ENCODE measurements at places on chromosomes 11 and 22.
A peak's percentile ranks its signal among the peaks of the same experiment; 100 is the strongest.

DNA sequence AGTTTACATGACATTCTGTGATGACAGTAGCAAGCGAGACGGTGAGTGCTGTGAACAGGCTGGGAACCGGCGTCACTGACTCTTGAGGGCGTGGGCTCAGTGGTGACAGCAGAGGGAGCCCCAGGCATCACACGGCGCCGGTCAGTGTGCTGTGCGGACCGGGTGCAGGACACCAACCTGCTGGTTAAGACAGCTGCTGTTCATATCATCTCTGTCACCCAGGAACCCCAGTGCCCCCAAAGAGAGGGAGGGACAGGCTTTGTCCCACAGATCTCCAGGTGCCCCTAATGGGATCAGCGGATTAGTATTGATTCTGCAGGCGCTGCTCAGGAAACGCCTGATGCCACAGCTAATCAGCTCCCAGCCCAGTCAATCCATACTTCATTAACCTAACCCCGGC is 18.4 kb downstream of the B3GAT1 start:
- DNase-seq: no peak

- DNase-seq: no peak
Observed at GRCh38 chr11:126647735-126648134, 292.2 kb downstream of the ST3GAL4 start.

- DNase-seq: no peak
Observed at GRCh38 chr11:106415510-106415909, 338.0 kb downstream of the AASDHPPT start.

DNA sequence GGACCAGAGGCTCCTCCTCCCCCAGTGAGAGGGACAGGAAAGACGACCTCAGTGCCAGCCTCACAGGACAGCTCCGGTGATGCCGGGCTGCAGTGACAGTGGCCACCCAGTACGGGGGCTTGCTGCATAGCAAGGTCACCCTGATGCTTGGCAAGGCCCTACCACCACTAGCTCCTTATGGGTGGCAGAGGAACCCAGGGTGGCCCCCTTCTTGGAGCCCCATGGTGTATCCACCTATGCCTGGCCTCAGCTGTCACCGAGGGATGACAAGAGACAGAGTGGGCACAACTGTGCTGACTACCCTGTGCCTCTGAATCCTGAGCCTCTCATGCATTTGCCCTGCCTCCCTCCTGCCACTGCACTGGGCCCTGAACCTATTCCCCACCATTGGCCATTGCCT is 809.2 kb downstream of the TBC1D22A start:
- DNase-seq: no peak

GRCh38 chr11:2576111-2576510 is 123.7 kb downstream of the KCNQ1OT1 start:
- DNase-seq: no peak

- peak; percentile 50 for DNase-seq
Observed at GRCh38 chr11:86291466-86292262, 10.4 kb upstream of the HIKESHI start.

- DNase-seq: no peak
Observed at GRCh38 chr22:49080631-49081030, 747.0 kb downstream of the BRD1 start.

- DNase-seq: no peak
Observed at GRCh38 chr22:28108851-28109250, 189.8 kb upstream of the PITPNB start.

DNA sequence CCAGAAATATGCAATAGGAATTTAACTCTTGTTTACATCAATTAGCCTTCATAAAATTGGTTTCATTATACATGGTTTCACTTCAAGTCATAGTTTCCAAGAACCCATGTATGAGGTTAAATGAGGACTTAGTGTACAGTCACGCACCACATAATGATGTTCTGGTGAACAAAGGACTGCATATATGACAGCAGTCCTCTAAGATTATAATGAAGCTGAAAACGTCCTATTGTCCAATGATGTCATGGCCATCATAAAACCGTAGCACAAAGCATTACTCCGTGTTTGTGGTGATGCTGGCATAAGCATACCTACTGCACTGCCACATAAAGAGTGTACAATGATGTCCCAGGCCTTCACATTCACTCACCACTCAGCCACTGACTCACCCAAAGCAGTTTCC is 31.1 kb downstream of the SMCO4 start:
- DNase-seq: no peak

- DNase-seq: no peak
Observed at GRCh38 chr11:61607426-61607825, 26.6 kb upstream of the SYT7 start.

DNA sequence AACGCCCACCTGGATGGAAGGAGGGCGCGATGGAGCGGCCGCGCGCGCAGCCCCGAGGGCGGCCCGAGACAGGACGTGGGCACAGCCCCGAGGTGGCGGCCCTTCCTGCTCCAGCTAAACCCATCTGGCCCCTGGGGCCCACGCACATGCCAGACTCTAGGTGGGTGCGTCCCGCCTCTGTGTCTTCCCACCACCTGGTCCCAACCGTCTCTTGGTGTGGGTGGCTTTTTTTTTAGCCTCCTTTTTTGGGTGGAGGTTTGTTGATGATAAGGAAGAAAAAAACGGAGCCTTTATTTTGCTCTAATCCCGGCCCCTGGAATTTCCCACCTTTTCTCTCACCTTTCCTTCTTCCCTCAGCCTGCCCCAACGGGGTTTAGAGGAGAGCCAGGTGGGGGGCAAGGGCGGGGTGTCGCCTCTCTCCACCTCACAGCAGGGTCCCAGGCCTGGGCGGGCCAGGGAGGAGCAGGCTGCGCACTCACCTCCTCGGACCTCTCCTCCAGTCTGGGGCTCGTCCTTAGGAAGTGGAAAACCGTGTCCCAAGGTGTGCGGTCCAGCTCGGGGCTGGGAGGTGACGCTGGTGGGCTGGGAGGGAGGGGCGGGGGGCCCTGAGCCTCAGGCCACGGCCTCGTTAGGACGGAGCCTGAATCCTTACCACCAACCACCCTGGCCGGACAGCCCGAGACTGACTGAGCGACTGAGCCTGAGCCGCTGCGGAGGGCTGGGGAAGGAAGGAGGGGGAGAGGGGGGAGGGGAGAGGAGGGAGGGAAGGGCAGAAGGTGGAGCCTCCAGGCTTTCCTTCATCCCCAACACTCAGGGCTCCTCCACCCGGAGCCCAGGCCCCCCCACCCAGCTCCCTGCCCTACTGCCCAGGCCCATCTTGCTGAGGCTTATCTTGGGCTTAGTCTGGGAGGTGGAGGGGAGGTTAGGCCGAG is at the start of gene SOX10:
Gene SOX10, minus strand, starts transcription at position 696 of the 932 bp plus-strand sequence. CDS start 771 bp downstream, outside the sequence.
- DNase-seq: no peak

GRCh38 chr11:59954219-59954847 is 9.5 kb upstream of the OOSP4A start:
- no peak for DNase-seq

- DNase-seq: no peak
Observed at GRCh38 chr11:625636-626268, 997 bp upstream of the CDHR5 start.

GRCh38 chr11:83717537-83717936 is 431.4 kb upstream of the CCDC90B start:
- no peak for DNase-seq

DNA sequence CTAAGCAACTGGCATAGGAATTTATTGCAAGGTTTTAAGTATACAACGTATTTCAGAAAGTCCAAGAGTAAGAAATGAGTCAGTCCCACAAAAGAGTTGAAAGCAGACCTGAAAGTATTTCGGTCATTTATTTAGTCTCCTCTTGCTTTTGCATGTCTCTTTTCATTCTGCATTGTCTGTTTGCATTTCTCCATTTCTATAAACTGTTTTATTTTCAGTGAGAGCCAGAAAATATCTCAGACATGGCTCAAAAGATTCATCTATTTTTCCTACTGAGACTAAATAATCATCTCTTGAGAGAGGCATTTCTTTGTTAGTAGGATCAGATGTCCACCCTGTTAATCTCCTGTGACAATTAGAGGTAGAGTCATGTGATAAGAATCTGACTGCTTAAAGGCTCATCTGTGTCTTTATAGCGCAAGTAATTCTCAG is 219.1 kb upstream of the CCDC179 start:
- no peak for DNase-seq
